ENCODE measurements at places on chromosomes 6 and 20.

DNA sequence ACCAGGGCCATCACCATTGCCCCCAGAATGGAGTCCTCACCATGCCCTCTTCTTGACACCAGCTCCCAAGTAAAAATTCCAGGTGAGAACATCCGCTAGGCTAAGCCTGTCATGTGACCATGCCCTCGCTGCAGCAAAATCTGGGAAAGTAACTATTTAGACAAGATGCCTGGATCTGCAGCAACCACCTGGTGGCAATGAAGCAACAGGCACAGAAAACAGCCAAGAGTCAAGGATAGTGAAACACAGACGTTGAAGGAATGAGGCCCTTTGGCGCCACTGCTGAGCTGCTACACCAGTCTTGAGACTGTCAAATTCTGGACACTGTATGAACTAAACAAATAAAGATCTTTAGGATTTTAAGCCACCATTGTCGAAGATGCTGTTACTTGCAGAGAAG lies 30.1 kb upstream of the TGM6 start:
- no peak for DNase-seq

DNA sequence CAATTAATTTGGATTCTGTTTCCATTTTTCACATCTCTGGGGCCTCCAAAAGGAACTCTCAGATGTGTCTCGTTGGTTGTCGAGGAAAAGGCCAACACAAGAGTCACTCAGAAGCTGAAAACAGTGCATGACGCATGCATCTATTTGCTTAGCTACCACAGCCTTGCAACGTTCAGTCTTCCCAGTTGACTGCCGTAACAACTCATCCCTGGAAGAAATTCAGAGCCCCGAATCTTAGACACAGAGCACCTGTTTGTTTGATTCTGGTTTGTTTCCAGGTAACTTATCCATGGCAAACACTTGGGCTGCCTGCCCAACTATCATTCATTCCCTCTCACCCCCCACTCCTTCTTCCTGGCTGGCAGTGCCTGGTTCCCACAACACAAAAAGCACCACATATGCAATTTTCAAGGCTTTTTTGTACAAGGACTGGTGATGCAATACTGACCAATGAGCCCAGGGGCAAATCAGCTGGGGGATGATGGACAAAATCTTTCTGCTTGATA lies 60.5 kb downstream of the ZMYND8 start:
- no peak for DNase-seq

- no peak for DNase-seq
These were observed 256.5 kb upstream of the RREB1 start for GRCh38 chr6:6851059-6851948.

DNA sequence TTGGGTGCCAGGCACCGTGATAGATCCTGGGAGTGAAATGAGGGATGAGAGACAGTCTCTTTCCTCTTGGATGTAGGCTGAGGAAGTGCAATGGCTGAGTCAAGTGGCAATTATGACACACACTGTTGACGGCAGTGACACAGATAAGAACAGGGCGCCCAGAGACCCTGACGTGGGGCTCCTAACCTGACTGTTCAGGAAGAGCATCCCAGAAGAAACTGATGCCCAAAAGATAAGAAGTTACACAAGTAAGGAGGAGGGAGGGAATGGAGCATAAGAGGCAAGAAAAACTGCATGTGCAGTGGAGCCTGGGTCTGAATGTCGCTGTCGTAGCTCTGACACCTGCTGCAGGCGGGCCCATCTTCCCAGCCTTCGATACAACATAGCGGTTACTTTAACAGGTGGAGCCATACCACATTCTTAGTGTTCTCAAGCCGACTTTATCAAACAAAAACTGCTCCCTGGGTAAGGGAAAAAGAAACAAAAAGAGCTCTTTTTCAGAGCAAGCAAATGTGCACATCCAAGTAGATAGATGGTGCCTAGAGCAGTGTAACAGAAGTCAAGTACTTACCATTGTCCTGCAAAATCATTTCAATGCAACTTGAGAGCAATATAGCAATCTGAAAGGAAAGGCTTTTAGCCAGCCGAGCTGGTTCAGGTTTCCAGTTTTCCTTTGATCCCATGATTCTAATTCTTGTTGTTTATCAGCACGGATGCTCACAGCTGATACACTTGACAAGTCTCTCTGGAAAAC lies 463.9 kb upstream of the JARID2 start:
- no peak for DNase-seq

DNA sequence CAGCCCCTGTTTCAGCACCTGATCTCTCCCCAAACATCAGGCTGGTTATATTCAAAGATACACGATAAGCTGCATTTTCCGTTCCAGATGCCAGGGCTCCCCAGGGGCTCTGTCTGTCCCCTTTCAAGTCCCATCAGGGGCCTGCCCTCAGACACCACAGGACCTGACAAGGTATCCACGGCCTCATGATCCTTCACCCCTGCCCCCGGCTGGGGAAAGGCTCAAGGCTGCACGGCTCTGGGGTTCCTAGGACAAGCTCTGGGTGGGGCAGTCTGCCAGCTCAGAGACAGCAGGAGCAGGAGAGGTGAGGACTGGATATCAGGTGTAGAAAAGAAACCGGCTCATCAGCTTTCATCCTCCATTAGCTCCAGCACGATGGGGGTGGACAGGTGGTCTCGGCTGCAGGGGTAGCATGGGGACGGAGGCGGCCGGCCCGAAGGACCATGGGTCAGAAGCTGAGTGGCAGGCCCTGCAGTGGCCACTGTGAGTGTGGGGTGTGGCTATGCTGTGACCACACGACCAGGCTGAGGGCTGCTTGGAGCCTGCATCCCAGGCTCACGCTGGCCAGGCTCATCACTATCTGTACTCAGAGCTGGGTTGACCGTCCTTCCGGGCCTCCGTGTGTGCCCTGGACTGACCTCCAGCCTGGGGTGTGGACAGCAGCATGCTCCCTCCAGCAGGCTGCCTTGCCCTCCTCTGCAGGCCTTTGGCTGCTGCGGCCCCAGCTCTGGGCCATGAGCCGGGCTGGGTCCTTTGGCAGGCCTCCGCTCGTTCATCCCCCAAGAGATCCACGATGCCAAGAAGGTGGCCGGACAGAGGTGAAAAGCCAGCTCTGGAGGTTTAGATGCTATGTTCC lies 386.2 kb downstream of the THBS2 start:
- no peak for DNase-seq

- DNase-seq: no peak
These were observed 132.8 kb downstream of the TINAG start for GRCh38 chr6:54441020-54441419.

GRCh38 chr6:148193063-148193680 lies 149.5 kb upstream of the SASH1 start:
- no peak for DNase-seq

- no peak for DNase-seq
These were observed 47.5 kb downstream of the PIGU start for GRCh38 chr20:34629342-34629741.

GRCh38 chr20:4305091-4305490 lies 289.7 kb upstream of the RNF24 start:
- DNase-seq: no peak

- no peak for DNase-seq
These were observed 10.2 kb upstream of the FOXC1 start for GRCh38 chr6:1599469-1599868.

DNA sequence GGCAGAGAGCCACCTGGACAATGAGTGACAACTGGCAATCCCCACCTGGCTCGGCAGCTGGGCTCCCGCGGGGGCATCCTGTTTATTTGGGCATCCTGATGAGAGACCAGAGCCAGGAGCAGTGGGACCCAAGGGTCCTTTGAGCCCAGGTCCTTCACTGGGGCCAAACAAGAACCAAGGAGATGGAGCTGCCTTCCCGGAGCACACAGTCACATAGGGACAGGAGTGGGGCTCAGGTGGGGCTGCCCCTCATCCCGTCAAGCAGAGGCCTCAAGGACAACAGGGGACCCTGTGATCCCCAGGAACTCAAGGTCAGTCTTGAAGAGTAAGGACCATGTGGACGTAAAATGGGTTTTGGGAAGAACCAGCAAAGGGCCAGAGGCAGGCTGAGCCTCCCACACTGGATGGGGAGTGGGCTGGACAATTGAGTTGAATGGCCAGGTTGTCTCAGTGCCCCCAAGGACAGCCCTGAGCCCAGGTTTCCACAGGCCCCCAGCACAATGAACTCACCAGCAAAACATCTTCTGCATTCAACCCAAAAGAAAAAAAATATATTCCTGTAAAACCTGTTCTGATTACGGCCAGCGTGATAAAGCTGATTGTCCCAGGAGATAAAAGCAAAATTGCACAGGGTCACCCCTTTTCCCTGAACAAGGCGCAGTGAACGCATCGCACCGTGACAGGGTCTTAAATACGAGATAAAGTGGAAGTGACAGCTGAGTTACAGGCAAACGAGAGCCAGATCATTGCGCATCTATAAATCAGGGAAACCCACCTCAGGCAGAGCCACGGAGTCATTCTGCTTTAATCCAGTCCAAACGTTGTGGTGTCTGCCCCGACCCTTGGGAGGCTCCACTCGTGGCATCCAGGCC lies 86.2 kb downstream of the ANKRD60 start:
- no peak for DNase-seq

DNA sequence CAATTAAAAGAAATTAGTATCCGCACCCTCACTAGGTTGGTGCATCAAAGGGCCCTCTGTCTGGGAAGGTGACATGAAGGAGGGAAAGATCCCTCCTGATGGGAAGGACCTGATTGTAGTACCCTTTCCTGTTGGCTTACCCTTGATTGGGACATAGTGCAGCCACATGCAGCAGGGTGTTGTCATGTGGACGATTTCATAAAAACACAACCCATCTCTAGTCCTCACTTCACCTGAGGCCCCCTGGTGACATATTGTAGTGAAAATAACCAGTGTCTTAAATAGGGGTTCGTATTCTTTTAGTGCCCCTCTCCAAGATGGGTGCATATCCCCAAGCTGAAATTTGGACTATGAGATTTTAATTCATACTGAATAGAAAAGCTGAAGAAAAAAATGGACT lies 97.3 kb downstream of the SLX4IP start:
- DNase-seq: no peak
